ENCODE measurements at places on chromosomes 2 and 18.

- DNase-seq: no peak
Observed at GRCh38 chr2:165141601-165142354, 62.1 kb downstream of the SCN3A start.

DNA sequence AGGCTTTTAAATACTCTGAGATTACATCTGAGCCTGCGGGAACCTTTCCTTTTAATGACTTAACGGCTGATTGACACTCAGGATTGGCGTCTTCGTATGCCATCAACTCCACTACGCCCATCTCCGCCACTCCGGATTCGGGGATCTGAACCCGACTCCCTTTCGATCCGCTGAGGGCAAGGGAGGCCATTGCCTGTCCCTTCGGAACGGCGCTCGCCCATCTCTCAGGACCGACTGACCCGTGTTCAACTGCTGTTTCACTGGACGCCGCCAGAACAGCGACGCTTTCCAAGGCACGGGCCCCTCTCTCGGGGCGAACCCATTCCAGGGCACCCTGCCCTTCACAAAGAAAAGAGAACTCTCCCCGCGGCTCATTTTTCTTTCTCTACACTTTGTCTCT, 90.4 kb downstream of the PID1 start:
- no peak for DNase-seq

DNA sequence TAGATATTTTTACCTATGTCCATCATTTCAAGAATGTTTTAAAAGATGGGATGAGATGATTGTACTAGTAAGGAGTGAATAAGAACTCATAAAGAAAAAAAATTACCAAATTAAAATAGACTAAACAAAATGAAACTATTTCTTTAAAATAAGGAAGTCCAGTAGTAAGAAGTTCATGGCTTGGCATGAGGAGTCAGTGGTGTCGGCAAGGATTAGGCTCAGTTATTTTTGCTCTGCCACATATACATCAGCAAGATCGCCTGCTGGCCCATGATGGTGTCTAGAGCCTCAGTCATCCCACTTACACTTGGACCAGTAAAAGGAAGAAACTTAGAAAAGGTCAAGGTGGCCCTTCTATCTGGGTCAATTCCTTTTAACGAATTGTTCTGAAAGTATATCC, 300.9 kb upstream of the SLC8A1 start:
- DNase-seq: no peak

DNA sequence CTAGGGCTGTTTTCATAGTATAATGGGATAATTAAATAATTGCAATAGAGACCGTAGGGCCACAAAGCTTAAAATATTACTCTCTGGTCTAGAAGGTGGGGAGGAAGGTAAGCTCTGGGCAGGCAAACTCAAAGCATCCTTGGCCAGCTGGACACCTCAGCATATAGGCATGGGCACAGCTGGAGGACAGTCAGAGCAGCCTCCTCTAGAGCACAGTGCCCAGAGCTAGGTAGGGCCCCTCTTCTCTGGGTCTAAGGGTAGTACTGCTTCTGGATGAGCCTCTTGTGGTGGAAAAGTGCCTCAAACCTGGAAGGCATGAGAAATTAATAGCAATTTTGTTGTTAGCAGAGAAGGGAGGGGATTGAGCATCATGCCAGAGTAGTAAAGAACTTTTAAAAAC, 291.3 kb upstream of the FBXO11 start:
- DNase-seq: no peak
